ENCODE measurements at places on chromosomes 7 and 10. TPM values are rescaled to one million over a fixed set of nuclear protein-coding genes. Genes with fewer than 3 reads are reported as not detected.

- DNase-seq: no peak
Measured at GRCh38 chr7:156009569-156009968, 197.3 kb upstream of the SHH start.

GRCh38 chr7:128235471-128235870 is 5.6 kb upstream of the LEP start:
- no peak for DNase-seq

Gene CLCN1
- total RNA-seq: not detected

Gene DGKI
- total RNA-seq: 1.5 TPM

Gene OIT3
- total RNA-seq: 0.49 TPM

Data from lung (tissue), 17 donors.